Fibroblast of lung (primary cell): ENCODE measurements at places on chromosomes 12 and 14.

- no peak for DNase-seq
Measured at GRCh38 chr12:46367351-46368029, 5.1 kb downstream of the SLC38A2 start.

DNA sequence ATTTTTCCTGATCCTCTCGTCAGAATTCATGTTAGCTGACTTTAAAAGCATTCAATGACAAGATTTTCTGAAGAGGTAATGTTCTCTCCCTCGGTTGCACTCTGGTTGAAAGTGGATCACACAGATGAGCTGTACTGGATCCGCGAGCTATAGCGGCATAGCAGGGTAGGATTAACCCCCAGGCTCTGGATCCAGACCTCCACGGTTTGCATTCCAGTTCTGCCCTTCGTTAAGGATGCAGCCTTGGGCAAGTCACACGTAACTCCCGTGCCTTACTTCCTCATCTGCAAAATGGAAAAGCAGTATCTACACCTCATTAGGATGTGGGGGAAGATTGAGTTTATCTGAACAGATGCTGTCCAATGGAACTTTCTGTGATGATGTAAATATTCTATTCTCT is 13.8 kb downstream of the CCDC92 start:
- no peak for DNase-seq

- DNase-seq, result peak; percentile 82
Measured at GRCh38 chr12:80567401-80567800, 123.4 kb downstream of the PTPRQ start.

DNA sequence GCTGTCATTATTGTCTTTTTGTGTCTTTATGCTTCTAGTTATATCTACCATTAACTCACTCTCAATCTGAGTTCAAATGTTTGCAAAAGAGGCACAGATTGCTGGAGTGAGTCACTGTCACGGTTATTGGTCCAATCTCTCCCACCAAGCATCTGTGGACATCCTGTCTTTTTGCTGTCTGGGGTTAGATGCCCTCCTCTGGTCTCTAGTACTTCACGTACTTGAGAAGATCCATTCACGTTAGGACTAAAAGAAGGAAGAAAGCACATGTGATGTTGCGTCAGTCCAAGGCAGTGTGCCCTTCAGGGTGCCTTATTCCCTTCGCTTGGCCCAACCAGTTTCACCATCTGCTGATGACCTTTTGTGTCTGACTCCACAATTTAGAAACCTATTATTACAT is 72.3 kb upstream of the STXBP6 start:
- no peak for DNase-seq

DNA sequence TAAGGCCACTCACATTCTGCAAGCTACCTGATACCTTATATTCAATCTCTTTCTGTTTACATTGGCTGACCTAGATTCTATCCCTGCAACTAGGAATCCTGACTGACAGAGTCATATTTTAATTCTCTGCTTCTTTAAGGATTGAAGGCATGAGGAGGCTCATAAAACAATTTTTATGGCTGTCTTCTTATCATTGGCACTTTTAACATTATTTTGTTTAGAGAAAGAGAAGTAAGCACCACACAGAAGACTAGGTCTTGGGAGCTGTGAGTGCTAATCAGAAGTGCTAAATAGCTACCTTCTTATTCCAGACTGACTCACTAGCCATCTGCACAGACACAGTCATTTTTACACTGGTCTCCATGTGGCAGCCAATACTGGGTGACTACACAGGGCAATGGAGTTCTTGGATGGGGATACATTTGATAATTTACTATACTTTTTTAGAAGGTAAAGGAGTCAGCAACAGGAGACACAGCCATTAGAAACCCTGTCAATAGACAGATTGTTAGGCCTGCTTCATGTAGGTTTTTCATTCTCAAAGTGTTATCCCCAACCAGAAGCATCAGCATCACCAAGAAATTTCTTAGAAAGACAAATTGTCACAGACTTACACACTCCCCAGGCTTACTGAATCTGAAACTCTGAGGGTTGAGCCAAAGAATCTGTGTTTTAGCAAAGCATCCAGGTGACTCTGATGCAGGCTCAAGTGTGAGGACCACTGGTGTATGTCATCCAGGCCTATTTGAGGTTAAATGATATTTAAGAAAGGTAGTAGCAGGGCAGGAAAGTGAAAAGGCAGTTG is 214.1 kb downstream of the DUSP6 start:
- no peak for DNase-seq

GRCh38 chr14:69877492-69877891 is 1.7 kb upstream of the SMOC1 start:
- peak; percentile 8 for DNase-seq

DNA sequence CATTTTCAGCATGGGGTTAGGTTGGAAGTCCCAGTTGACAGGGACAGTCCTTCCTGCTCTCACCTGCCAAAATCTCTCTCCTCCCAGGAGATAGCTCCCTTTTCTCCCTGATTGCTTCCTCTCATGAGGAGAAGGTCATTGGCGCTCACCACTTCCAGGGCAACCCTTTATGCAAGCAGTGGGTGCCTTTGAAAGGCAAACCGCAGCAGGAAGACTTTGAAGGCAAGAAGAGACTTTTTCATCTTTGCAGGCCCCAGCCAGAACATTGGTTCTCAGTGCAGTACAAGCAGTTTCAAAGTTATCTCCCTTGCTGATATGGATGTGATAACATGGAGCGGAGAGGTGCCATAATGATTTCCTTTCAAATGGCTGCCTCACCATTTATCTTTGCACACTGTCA is 483.0 kb downstream of the DIO2 start:
- DNase-seq, result no peak
